Upper lobe of right lung (tissue), 1 donor: ENCODE measurements at places on chromosomes 1 and 21. TPM values are rescaled to one million over a fixed set of nuclear protein-coding genes. Genes with fewer than 3 reads are reported as not detected.

- no peak for DNase-seq
Measured at GRCh38 chr1:14970115-14970798, 183.3 kb upstream of the TMEM51 start.

- DNase-seq: no peak
Measured at GRCh38 chr1:15656464-15656863, 27.7 kb upstream of the PLEKHM2 start.

DNA sequence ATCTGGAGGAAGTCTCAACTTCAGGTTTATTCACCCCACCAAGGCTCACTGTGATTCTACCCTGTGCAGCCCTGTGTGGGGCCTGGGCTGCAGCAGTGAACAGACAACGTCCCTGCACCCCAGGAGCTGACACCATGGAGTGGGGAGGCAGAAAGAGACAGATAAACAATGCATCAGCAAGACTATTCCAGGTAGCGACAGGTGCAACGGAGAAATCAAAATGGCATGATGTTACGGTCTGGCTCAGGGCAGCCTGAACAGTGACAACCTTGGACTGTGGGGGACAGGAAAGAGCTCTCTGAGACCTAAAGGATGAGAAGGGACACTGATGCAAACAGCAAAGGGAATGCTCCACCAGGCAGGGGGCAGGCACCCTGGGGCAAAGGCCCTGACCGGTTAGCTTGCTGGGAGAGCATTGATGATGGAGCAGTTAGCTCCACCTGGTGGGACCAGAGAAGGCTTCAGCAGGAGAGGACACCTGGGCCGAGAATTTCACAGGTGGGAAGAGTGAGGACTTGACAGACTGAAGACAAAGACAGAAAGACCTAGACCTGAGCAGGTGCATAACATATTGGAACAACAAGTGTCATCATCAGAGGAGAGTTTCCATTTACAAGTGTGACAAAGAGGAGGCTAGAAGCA, 589.9 kb downstream of the MATN1 start:
- DNase-seq: no peak

DNA sequence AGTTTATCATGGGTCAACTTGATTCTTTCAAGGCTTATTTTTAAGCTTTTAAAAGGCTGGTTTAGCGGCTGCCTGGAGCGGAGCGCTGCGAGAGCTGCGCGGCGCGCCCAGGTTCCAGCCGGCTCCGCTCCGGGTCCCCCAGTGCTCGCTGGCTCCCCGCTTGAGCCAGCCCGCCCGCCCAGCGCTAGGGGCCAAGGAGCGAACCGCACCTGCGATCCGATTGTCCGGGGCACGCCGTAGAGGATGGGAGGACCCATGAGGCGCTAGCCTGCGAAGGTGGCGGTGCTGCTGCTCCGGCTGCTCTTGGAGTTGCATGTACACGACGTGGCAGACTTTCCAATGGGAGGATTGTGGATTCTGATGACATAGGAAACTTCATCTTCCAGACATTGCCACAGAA, 9.9 kb upstream of the CFHR4 start:
- DNase-seq: peak; percentile 60

DNA sequence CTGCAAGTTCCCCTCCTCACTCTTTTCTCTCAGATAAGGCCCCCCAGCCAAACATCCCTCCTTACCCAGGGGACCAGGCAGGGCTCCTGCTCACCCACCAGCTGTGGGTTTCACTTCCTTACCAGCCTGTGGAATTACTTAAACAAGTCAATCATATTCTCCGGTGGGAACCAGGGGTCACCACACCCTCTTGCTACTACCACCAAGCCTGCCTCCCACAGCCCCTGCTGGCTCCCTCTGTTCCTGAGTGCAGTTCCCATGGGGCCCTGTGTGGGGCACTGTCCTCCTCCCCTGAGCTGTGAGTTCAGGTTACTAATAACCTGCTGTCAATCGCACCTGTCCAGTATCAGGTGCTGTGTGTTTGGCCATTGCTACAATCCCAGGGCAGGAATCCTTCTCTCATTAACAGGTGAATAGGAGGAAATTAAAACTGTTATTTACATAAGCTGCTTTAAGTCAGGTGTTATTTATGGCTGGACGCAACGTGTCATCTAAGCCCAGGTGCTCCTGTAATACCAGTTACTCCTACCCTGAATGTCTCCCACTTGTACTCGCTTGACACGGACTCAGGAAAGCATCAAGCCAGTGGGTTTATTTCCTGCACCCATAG, 53.1 kb upstream of the LBR start:
- DNase-seq: peak; percentile 71

DNA sequence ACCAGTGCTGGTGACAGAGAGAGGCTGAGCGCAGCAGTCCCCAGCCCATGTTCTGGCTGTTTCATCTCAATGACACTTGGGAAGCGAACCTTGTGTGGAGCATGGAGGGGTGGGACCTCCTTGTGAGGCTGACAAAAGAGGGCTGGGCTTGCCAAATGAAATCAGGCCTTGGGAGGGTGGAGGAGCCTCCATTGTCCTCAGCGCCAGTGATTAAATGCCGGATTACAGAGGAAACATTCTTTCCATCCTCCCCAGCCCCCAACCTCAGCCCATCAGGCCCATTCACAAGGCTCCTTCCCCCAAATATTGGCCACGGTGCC, 63.3 kb upstream of the PAXBP1 start:
- no peak for DNase-seq

The SMIM12 gene
- 38.6 TPM for total RNA-seq

The LENEP gene
- not detected for total RNA-seq

The CSF3R gene
- 202 TPM for total RNA-seq

The BCAN gene
- total RNA-seq: not detected

The IFI16 gene
- 98.0 TPM for total RNA-seq

The MYOG gene
- total RNA-seq: not detected

The THBS3 gene
- total RNA-seq: 24.9 TPM
